PC-3 (cell line): ENCODE measurements at places on chromosomes 1 and 21. TPM values are rescaled to one million over a fixed set of nuclear protein-coding genes. Genes with fewer than 3 reads are reported as not detected.

DNA sequence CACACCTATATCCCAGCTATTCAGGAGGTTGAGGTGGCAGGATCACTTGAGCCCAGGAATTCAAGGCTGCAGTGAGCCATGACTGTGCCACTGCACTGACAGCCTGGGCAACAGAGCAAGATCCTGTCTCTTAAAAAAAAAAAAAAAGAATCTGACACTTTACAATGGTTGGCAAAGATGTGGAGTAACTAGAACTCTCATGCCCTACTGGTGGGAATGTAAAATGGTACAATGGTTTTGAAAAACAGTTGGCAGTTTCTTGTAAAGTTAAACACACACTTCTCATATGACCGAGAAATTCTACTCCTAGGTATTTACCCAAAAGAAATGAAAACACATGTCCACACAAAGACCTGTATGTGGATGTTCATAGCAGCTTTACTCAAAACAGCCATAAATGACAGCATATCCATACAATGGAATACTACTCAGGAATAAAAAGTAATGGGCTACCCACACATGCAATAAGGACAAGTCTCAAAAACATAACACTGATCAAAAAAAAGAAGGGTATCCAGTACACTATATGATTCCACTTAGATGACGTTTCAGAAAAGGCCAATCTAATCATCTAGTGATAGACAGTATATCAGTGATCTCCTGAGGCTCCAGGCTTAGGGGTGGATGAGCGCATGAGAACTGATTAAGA is 58.1 kb downstream of the HLCS start:
- peak; percentile 69 for DNase-seq

- no peak for DNase-seq
These were observed 56.7 kb downstream of the MRPL39 start for GRCh38 chr21:25550352-25551120.

DNA sequence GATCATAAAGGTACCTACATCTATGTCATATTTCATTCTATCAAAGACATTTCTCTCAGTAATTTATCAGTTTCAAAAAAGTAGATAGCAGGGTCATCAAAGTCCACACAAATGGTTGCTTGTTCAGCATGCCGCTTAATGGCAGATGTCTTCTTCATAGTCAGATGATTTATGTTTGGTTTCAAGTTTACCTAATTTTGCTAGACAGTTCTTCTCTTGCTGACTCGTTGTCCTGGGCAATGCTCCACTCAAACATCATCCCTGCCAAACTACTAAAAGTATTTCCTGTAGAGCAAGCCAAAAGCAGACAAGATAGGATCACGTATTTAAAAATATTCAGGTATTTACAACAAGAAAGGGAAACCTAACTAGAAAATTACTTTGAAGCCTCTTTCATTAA is 13.6 kb downstream of the NUP210L start:
- peak; percentile 37 for DNase-seq

GRCh38 chr1:17472814-17473213 is 33.3 kb upstream of the RCC2 start:
- no peak for DNase-seq

GRCh38 chr1:113531321-113531720 is 141.0 kb downstream of the MAGI3 start:
- no peak for DNase-seq

DNA sequence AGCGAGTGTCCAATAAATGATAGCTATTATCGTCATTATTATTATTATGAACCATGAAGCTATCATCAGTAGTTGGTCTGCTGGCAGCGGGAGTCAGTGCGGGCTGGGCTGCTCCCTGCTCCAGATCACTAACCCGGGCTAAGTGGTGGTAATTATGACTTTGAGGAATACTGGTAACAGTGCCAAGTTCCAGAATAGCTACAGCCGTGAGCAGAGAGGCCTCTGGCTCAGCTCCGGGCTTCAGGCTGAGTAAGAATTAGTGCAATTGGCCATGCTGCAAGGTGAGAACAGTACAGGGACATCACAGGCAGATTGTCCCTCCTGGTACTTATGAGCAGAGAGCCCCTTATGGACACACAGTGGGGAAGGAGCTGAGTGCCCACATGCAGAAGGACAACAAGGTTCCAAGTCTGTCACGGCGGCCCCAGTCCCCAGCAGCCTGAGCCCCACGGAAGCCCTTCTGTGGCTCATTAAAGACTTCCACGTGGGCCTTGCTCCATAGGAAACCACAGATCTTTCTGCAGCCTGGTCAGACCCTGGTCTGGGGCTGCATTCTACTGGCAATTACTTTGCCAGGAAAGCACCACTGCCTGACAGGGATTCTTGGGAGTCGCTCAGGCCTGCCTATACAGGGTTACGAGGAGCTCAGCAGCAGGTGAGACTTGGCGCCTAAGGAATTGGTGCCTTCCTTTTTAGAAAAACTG is 235.1 kb downstream of the RRAGC start:
- DNase-seq, result no peak

DNA sequence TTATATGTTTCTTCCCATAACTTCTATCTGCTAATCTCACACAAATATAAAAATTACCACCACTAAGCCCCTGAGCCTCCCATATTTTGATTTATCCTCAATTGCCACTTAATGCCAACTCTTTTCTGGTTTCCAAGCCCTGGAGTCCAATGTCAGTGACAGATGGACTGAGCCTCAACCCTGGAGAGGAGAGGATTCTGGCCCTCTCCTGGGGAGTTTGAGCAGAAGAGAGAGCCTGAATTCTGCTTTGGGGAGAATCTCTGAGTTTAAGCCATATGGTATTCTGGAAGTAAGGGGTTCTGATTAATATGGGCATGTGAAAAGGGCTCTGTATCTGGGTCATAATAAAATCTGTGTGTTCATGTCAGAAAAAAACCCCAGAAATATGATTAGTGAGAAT is 8.5 kb downstream of the CADM3 start:
- no peak for DNase-seq

- DNase-seq, result peak; percentile 78
These were observed 185.8 kb downstream of the MRPL39 start for GRCh38 chr21:25421321-25422028.

DNA sequence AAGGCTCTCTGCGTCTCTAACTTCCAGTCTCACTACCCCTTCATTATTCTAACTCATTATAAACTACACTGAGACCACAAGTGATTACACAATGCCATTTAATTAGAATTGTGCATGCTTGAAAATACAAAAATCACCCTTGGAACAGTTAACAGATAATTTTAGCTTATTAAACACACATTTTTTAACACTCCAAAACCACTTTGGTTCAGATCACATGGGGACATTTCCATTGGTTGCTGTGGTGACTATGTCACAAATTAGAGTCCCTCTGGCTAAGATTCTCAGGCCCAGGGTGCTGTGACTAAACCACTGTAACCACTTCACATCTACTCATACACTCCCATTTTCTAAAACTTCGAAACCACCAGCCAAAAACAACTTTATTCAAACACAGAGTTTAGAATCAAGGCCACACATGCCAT is 43.0 kb downstream of the JAK1 start:
- peak; percentile 50 for DNase-seq

Gene PRAMEF7
- total RNA-seq, result not detected in 2 replicates

Gene CD164L2
- total RNA-seq, result 0.40 and 0.47 TPM in 2 replicates

Gene SLC27A3
- total RNA-seq, result 6.3 and 9.2 TPM in 2 replicates

Gene TMEM269
- total RNA-seq, result 0.11 TPM in 1 of 2 replicates, not detected in the other

Gene TFF2
- 21.1 and 22.9 TPM in 2 replicates for total RNA-seq

Gene CELA2A
- not detected in 2 replicates for total RNA-seq
